ENCODE measurements at places on chromosomes 4 and X. TPM values are rescaled to one million over a fixed set of nuclear protein-coding genes. Genes with fewer than 3 reads are reported as not detected.

Gene BMP3
- total RNA-seq = under 0.01 TPM

Gene GAGE12E
- not detected for total RNA-seq

Gene ARAP2
- total RNA-seq = 0.40 TPM

Gene NEXMIF
- total RNA-seq = under 0.01 TPM

Gene ANAPC4
- 30.8 TPM for total RNA-seq

Gene GPRASP1
- total RNA-seq = 2.3 TPM

Gene ATP11C
- total RNA-seq = 66.8 TPM

Gene CBLL2
- not detected for total RNA-seq

Measured in aortic smooth muscle cell (primary cell).